ENCODE measurements at places on chromosomes 1 and 21. TPM values are rescaled to one million over a fixed set of nuclear protein-coding genes. Genes with fewer than 3 reads are reported as not detected.

GRCh38 chr1:37362594-37363385 lies 111.6 kb upstream of the ZC3H12A start:
- no peak for DNase-seq

DNA sequence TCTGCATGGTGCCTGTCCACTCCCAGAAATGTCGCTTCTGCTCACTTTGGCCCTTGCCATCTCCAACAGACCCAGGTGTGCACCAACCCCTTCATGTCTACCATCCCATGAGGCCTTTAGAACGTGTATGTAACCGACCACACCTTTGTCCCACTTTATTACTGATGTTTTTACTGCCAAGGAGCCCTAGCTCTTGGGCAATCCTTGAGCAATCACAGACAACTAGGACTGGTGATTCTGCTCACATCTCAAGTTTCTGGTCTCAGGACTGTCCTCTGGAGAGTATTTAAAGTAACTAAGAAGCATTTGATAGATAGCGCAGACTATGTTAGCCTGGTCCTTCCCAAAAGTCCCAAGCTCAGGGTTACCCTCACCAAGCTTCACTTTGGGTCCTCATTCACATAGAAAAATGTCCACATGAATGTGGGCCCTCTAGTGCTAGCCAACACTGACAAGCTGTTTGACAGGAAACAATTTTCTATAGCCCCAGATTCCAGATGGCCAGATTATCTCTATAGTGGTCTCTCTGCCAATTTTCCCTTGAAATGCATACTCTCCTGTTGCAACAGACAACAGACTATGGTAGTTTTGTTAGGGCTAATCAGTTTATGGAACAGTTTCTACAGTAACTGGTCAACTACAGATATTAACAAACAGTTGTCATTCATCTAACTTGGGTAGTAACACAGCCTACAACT lies 6.9 kb upstream of the TMEM81 start:
- peak; percentile 75 for DNase-seq

VASH2 gene
- total RNA-seq, result not detected

PPIH gene
- total RNA-seq, result 55.9 TPM

SLAMF8 gene
- not detected for total RNA-seq

ANGPTL7 gene
- not detected for total RNA-seq

DNA sequence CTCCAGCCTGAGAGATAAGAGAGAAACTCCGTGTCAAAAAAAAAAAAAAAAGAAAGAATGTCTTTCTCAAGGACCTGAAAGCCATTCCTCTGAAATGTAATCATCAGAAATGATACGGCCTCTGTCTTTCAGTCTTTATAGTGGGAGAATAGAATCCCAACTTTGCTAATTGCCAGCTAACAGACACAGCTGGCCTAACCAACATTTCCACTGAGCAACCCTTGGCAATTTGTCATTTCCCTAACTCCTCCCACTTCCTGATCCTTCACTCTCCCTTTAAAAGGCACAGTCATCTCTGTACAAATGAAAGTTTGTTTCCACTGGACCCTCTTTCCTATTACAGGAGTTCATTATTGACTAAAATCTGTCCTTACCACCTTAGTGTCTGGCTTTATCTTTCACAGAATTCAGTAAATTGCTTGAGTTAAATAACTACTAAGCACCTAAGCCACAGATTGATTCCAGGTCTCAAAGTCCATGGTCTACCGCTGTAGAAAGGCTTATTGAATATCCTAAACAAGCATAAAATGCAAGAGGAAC lies 4.3 kb upstream of the CBR1 start:
- peak; percentile 47 for DNase-seq

DNA sequence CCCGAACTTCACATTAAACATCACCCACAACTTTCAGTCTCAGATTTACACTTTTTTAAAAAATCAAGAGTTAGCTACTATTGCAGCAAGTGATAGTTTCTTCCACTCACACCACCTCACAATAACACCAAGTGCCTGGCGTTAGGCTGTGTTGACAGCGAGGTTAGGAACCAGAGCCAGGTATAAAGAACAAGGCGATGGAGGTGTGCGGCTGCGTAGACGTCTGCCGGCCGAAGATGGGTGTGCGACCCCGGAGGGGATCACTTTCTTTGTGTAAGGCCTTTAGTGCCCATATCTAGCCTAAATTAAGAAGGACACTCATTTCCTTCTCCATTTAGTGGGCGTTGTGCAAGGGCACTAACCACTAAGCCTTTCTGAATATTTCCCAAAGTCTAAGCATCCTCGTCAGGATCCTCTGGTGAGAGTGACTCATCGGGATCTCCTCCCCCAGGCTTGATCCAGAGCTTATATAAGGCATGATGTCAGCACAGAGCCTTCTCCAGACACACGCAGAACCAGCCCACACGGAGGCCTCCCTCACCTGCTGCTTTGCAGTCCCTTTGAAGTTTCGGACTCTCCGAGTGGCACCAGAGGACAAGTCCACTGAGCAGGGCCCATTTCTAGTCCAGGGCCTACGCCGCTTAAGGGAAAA lies 11.8 kb downstream of the NHLH2 start:
- DNase-seq, result peak; percentile 90

- DNase-seq, result peak; percentile 57
Measured at GRCh38 chr1:10033359-10033845, 644 bp downstream of the UBE4B start.

DNA sequence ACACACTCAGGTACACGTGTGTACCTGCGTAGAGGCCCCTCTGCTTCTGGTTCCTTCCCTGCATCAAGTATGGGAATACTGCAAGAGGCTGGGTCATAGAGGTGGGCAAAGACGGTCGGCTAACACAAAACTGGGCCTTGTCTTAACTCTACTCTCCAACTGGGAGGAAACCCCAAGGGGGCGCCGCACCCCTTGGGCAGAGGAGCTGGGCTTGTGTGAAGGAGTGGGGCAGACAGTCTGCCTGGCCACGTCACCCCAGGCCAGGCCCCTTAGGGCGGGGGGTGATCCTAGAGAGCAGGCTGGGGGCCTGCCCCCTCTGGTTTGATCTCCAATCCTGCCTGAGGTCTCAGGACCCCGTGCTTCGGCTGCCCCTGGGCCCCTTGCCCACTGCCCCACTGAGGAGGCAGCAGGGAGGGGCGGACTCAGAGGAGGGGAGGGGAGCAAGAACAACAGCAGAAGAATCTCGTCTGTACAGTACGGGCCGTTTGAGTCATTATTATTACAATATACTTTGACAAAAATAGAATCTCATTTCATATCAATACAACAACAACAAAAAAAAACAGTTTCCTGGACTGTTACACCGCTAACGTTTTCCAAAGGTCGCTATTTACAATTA lies 34.7 kb downstream of the MEF2D start:
- DNase-seq, result peak; percentile 57

TMED5 gene
- total RNA-seq, result 86.2 TPM

LCE2A gene
- total RNA-seq, result not detected

MARCKSL1 gene
- 0.65 TPM for total RNA-seq

- peak; percentile 83 for DNase-seq
Measured at GRCh38 chr1:155218854-155219591, 10.5 kb downstream of the MTX1 start.

DNA sequence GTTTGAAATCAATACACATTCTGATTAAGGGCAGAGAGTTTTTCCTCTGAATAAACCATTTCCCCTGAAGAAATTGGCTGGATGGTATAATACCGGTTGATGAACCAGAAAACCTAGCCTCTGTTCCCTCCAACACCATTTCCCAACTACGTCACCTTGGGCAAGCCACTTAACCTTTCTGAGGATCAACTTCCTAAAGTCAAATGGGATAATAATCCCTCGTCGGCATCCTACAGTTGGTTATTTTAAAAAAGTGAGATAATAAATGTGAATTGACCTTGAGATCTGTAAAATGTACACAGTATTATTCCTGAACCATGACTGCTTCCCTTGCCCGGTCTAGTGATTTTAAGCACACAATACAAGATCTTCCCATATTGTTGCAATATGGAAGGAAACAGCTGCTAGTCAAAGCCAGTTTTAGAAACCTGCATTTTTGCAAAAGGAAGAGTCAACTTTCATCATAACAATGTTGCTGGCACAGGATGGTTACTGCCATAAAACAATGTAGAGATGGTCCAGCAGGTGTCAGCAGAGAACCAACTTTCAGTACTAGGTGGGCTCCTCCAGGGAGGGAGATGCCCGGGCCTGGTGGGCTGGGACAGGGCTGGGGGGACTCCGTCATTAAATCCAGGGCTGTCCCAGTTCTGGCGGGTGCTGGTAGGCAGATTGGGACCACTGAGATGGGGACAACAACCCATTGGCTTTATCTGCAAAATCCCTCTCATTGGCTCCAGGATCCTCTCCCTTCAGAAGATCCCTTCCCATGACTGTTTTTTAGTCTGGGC lies 5.2 kb upstream of the HLX start:
- peak; percentile 74 for DNase-seq

CRNN gene
- total RNA-seq, result not detected

CYP4A11 gene
- not detected for total RNA-seq

DNA sequence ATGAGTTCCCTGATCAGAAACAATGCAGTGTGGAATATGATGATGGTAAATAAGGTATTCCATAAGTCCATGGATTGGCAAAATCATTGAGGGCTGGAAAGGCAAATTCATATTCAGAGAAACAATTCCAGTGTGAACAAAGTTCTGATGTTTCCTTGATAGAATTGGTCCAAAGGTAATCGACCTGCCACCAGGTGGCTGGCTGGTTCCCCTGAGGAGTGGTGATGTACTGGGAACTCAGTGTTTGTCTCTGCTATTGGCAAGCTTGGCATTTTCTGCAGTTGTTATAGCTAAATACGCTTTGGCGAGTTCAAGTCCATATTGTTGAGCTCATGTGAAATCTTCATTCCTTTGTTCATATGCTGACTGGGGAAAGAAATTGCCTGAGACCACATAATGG lies 165.5 kb upstream of the PTGFR start:
- no peak for DNase-seq

Measured in MCF 10A (cell line).